ENCODE measurements at places on chromosomes 6 and 20. TPM values are rescaled to one million over a fixed set of nuclear protein-coding genes. Genes with fewer than 3 reads are reported as not detected.

The LY6G6C gene
- not detected for total RNA-seq

The OPRM1 gene
- total RNA-seq = not detected

The CALHM4 gene
- total RNA-seq = not detected

The PPP1R3G gene
- 0.22 TPM for total RNA-seq

The OPN5 gene
- total RNA-seq = not detected

The PCSK2 gene
- not detected for total RNA-seq

The ADGRG6 gene
- total RNA-seq = 25.0 TPM

The DNAH8 gene
- not detected for total RNA-seq

The MUCL3 gene
- 0.43 TPM for total RNA-seq

The HRH3 gene
- total RNA-seq = not detected
